ENCODE measurements at places on chromosomes 11 and 22.

DNA sequence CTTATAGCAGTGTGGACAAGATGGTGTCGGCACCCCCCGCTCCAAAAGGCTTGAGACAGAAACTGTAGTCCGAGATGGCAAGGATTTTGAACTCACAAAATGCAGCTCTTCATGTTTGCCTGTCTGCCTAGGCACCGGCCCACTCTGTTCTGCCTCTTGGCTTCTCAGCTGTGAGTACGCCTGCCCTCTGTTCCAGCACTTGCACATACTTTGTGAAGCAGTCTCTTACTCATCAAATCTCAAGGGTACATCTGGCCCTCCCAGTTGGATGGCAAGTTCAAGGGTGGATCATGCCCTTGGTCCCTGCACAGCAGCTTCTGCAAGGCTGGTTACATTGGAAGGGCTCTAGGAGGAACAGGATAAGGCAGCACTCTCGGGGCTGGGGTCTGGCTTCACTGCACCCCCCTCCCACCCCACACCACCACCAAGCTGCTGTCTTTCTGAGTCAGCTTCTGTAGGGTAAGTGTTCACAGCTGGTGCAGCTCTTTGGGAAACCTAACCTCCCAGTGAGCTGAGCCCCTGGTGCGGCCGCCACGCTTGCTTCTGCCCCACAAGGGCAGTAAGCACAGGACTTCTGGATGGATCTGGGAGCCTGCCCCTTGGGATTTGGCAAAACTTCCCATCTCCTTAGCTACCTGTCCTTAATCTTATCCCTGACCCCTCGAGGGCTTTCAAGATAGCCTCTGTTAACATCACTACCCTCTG is 37.2 kb downstream of the FAM83F start:
- DNase-seq: no peak

DNA sequence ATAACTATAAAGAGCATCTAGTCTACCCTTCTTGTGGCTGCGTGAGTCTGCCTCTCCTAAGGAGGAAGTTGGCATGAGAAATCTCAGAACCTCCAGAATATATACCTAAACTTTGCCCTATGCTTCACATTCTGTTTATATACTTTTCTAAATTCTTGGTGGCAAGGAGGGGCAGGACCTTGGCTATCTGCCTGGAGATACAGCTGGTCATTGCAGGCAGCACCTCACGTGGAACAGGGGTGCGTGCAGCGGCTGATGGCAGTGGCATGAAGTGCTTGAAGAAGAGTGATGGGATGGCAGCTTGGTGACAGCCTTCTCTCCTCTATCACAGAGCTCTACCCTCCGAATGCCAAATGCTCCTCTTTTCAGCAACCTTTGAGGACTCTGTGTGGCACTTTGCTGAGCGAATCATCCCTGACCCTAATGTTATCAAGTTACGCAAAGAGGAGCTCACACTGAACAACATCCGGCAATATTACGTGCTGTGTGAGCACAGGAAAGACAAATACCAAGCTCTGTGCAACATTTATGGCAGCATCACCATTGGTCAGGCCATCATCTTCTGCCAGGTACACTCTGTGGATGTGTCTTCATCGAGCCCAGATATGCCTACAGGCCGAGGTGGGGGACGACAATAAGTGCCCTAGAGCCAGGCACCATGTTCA is 12.5 kb downstream of the DDX25 start:
- no peak for DNase-seq

DNA sequence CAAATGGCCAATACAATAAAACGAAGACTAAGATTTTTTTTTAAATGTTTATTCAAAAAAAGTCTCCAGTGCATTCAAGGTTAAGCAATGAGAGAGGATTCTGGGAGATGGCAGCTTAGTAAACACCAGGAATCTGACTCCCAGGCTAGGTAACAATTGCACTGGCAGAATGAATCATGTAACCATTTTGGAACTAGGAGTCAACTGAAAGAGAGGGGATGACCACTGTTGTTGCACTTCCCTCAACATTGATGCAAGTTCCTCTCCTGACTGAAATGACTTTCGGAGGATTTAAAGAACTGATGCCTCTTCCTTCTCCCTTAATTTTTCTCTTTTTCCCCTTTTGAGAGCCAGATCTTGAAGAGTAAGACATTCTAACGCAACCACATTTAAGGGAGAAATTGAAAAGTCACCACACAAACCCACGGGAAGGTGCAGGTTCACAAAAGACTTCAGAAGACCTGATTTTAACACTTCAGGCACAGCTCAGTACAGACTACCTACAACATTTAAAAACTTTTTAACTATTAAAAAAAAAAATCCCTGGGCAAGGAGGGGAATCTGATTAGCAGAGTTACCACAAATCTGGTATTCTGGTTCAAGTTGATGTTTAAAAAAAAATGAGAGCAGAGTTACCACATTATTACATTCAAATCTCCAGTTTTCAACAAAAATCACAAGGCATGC is 56.8 kb downstream of the FCHSD2 start:
- no peak for DNase-seq

- DNase-seq: peak; percentile 60
These were observed 33.5 kb downstream of the LRRC10B start for GRCh38 chr11:61542024-61542461.

- DNase-seq: no peak
These were observed 231.1 kb upstream of the MPPED2 start for GRCh38 chr11:30816959-30817880.

- DNase-seq: no peak
These were observed 4.2 kb downstream of the MYRF start for GRCh38 chr11:61756452-61757212.

DNA sequence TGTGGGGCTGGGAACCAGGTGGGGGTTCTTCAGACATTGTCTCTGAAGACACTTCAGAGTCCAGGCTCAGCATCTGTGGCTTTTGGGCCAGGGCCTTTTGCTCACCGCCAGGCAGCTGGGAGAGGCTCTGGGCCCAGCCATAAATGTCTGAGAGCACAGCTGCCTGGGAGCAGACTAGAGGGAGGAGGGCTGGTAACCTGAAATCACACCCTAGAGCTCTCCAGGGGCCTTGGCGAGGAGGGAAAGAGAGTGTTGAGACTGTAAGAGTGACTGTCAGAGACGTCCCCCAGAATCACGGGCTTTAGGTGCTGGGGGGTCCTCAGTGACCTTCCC is 4.1 kb downstream of the TRABD start:
- no peak for DNase-seq

GRCh38 chr11:73135346-73136284 is 6.5 kb downstream of the FCHSD2 start:
- no peak for DNase-seq

GRCh38 chr11:7690648-7691047 is 15.6 kb downstream of the OVCH2 start:
- DNase-seq: no peak

DNA sequence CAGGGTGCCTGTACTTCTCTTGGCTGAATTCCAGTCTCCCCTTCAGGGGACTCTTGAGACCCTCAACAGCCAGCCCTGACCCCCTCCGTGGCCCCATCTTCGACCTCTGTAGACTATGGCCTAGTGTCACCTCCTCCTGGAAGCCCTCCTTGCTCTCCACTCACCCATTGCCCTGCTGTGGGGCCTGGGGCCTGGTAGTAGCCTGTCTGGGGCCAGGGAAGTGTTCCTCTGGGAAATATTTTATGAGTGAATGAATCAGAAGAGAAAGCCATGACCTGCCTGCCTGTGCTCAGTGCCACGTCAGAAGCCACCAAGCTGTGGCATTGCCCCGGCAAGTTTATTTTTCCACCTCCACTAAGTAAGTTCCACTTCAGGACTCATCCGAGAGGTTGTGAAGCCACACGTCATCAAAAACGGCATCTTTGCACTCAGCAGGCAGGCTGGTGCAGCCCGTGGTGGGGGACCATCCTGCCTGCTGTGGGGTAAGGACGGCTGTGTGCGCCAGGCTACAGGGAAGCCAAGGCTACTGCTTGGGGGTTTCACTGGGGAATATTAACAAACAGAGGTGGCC is 59.6 kb upstream of the PPARA start:
- no peak for DNase-seq

- DNase-seq: no peak
These were observed 77.7 kb downstream of the BRD1 start for GRCh38 chr22:49749885-49750510.

DNA sequence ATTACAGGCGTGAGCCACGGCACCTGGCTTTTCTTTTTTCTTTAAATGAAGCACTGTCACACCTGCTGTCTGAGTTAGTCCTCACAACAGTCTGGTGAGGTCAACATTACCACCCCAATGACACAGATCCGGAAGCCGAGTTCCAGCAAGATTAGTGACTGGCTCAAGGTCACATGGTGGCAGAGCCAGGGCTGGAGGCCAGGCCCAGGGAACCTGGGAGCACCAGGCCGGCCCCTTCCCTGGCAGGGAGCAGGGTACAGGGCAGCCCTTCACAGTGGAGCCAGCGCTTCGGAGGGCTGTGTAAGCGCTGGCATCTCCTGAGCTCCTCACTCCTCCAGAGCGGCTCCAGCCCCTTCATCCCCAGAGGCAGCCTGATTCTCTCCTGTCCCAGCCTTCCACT is 118.7 kb downstream of the ST3GAL4 start:
- no peak for DNase-seq

- no peak for DNase-seq
These were observed 70.3 kb downstream of the MAML2 start for GRCh38 chr11:96272529-96273222.

DNA sequence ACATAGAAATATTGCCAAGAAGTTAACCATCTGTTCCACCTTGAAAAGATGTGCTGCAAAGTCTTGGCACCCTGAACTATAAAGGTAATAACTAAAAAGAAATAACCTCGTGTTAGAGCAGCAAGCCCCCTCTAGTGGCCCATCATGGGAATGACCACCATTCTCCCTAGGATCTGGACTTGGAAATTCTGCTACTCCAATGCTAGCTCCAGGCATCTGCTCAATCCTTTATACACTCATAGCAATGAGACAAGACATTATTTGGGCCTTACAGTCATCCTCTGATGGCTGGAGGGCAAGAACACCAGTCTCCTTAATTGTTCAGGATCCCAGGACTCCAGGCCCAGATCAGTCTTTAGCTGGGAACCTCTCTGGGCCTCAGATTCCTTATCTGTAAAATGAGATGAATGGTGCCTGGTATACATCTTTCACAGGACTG is 76.0 kb downstream of the CWC15 start:
- DNase-seq: peak; percentile 54

DNA sequence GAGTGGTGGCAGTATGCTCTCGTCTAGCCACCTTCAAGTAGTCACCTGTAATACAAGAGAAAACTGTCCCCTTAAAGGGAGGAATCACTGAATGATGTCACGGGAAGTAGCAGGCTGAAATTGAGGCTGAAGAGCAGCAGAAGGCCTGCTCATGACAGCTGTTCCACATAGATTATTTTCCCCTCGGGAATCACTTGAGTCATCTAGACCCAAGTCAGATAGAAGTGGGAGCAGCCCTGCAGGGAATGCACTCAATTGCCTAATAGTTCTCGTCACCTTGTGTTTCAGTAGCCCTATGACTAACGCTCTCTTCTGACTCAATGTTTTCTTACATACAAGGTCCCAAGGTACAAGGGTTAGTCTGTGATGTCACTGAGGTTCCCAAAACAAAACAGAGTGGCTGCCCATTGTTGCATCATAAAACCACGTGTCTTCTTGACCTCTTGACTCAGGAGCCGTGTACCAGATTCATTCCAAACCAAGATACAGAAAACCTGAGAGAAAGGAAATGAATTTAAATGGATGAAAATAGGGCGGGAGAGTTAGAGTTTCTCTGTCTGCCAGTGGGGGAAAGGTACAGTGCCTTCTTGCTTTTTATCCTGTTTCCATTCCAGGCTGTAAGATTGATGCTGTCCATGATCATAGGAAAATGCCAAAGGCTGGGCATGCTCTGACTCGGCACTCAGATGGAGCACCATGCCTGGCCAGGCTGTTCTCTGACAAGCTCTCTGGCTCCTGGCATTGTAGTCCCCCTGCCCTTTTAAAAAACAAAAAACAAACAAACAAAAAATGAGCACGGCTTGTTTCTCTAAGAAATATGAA is 21.6 kb upstream of the C11orf96 start:
- DNase-seq: no peak

- no peak for DNase-seq
These were observed 25.2 kb upstream of the MTCH2 start for GRCh38 chr11:47667555-47667954.

GRCh38 chr22:40030026-40030757 is 35.4 kb downstream of the FAM83F start:
- DNase-seq: no peak

GRCh38 chr11:109858152-109858551 is 235.0 kb upstream of the ZC3H12C start:
- no peak for DNase-seq

DNA sequence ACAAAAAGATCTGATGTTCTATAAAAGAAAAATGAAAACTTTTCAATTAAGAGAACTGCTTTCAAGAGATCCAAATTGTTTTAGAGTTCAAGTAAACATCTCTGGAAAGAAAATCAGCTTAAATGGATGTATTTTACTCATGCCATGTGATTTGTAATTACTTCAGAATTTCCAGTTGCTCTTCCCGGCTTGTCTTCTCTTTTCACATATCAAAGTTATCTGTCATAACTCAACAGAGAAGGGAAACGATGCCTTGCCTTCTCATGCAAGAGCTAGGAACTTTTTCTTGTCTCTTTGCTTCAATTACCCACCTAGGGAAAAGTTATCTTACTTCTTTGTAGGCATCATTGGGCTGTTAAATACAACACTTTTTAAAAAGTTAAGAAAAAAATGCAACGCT is 255.2 kb upstream of the POU2AF2 start:
- DNase-seq: no peak

DNA sequence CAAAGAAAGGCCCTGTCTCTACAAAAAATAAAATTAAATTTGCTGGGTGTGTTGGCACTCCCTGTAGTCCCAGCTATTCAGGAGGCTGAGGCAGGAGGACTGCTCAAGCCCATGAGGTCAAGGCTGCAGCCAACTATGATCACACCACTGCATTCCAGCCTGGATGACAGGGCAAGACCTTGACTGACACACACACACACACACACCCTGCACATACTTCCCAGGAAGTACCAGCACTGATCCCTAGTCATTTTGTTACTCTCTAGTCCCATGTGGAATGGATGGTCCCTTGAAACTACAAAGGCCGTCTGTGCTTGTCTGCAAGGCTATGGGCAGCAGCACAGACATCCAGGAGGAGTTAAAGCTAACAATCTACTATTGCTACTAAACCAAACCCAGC is 59.7 kb upstream of the CYP2D6 start:
- no peak for DNase-seq

- DNase-seq: no peak
These were observed 88.5 kb upstream of the ALX4 start for GRCh38 chr11:44398266-44399030.

- DNase-seq: no peak
These were observed 350.1 kb downstream of the GUCY1A2 start for GRCh38 chr11:106668147-106668546.

All from WERI-Rb-1 (cell line).